NCI-H526 (cell line): ENCODE measurements at places on chromosomes 12 and 14.

GRCh38 chr14:73305499-73305898 lies 68.2 kb downstream of the PAPLN start:
- no peak for DNase-seq

DNA sequence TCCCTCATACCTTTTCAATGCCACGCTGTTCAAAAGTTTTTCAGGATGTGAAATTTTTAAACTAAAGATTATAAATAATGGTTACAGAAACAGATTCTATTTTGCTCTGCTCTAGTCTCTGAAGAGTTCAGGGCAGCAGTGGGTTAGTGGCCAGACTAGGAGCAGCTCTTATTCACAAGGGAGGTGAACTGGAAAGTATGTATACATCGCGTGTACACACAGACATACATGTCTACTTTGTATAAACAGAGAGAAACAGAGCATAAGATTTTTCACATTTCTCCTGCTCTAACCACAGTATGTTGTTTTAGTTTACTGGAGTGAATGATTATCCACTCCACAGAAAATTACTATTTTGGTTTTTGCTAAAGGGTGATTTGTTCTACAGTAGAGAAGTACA lies 74.4 kb upstream of the CRY1 start:
- no peak for DNase-seq

- no peak for DNase-seq
These were observed 94.9 kb upstream of the NEDD1 start for GRCh38 chr12:96812153-96812552.

- DNase-seq: no peak
These were observed 8.8 kb downstream of the TBX5 start for GRCh38 chr12:114396869-114397719.

DNA sequence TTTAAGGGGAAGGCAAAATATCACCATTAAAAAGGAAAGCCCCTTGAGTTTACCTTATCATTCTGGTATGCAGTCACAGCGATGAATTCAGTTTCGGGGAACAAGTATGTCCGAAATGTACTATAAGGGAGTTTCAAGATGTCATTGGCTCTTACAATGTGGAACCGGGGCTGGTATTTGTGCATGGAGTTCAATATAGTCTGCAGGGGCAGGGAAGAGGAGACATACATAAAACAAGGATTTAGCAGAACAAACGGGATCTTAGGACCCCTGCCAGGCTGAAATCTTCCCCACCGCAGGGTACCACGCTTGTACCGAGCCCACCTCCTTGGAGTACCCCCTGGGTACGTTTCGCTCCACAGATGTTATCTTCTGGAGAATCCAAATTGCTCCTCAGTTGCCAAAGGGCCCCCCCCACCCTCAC lies 4.5 kb downstream of the TBX3 start:
- DNase-seq: no peak

DNA sequence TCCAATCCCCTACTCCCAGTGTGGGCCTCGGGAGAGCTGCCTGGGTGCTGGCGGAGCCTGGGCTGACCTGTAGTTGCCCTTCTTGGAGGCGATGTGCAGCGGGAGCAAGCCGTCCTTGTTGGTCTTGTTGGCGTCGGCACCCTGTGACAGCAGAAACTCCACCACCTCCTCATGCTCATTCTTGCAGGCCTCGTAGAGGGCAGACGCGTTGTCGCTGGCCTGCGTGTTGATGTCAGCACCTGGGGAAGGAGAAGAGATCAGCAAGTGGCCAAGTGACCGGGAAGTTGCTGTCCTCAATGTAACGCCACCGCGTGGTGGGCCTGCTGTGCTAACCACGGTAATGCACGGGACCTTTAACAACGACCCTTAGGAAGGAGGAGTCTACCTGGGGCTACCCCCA lies 20.1 kb downstream of the FAM181A start:
- DNase-seq: no peak

- DNase-seq: no peak
These were observed 22.6 kb downstream of the GPHN start for GRCh38 chr14:66530526-66530925.

- DNase-seq: no peak
These were observed 114.5 kb upstream of the RTL1 start for GRCh38 chr14:101017806-101018560.

DNA sequence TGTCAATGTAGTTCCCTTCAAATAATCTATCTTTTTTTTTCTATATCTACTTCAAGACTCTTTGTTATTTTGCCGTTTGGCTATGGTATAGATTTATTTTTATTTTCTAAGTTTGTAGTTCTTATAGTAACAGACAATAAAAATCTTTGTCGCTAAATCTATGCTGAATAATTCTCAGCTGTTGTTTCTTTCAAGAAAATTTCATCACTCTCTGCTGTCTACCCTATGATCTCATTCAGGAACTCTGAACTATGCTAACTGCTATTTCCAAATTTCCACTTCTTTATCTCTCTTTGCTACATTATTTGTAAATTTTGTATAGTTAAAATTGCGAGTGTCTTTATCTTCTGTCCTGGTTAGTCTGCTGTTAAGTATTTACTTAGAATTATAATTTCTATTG lies 353.6 kb downstream of the LRFN5 start:
- no peak for DNase-seq

GRCh38 chr12:118058881-118059280 lies 2.1 kb downstream of the WSB2 start:
- DNase-seq: no peak

DNA sequence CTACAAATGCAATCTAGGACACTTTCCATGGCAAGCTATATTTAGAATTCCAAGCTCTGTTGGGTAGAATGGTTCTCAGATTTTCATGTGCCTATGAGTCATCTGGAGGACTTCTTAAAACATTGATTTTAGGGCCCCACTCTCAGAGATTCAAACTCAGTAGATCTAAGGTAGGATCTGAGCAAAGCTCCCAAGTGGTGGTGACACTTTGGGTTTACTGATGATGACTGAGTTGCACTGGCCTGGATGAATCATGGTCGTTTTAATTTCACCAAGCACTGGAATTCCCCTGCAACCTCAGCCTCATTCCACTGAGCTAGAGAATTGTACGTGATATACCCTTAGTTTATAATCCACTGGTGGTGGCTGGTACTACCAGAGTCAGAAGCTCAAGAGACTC lies 86.5 kb downstream of the PPM1H start:
- DNase-seq: no peak

GRCh38 chr12:56223571-56224101 lies 506 bp upstream of the NABP2 start:
- DNase-seq: no peak

GRCh38 chr12:1920971-1921370 lies 2.5 kb upstream of the CACNA2D4 start:
- DNase-seq: no peak

DNA sequence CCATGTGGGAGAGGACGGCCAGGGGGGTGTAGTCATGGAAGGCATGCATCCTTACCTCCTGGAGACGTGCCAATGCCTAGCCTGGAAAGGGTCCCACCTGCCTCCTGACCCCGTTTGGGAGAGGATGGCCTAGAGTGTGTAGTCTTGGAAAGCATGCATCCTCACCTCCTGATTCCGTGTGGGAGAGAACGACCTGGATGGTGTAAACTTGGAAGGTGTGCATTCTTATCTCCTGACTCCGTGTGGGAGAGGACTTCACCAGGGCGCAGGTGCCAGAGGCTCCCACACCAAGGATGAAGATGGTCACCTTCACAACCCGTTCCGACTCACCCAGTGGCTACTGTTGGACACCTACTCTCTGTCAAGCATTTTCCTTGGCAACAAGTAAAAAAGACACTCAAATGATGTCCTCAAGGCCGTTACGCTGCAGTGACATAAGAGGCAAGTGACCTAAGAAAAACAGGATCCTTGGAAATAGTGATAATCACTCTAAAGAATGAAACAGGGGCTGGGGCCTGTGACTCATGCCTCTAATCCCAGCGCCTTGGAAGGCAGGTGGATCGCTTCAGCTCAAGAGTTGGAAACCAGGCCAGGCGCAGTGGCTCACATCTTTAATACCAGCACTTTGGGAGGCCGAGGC lies 37.5 kb upstream of the FZD10 start:
- DNase-seq: no peak

- DNase-seq: no peak
These were observed 798.9 kb downstream of the SLC6A15 start for GRCh38 chr12:84113666-84114065.

DNA sequence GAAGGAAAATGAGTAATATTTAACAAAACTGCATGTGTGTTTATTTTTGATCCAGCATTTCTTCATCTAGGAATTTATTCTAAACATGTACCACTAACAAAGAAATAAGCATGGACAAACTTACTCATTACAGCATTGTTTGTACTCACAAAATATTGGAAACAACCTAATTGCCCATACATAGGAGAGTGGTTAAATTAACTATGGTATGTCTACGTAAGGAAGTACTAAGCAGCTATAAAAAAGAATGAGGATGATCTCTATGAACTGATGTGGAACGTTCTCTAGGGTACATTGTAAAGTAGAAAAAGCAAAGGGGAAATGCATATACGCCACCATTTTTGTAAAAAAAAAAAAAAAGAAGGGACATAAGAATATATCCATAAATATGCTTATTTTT lies 17.4 kb upstream of the TAS2R42 start:
- DNase-seq: no peak

DNA sequence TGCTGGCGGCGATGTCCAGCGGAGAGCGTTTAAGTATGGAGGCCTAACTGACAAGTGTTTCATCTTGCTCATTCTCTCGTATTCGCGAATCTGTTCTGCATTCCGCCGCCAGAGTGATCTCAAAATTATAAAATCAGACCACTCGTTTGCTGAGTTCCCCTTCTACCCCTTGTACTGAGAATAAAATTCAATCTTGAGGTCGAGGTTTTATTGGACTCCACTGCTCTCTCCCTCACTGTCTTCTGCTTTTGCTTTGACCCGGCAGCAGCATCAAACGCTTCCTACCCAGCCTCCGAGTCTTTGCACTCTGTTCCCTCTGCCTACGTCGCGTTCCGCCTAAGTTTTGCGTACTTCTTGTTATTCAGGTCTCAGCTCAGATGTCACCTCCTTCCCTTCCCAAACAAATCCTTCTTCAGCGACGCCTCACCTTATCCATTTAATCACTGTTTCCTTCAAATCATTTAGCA lies 462 bp downstream of the KNTC1 start:
- DNase-seq: peak; percentile 15

- no peak for DNase-seq
These were observed 84.0 kb downstream of the SAMD4A start for GRCh38 chr14:54650959-54651351.

GRCh38 chr14:64503434-64504309 lies at the start of gene ZBTB25:
Gene ZBTB25 (minus strand): TSS chr14:64503838. CDS start chr14:64490533, 13,305 bp downstream.
- DNase-seq: peak; percentile 71

- DNase-seq: no peak
These were observed 16.5 kb downstream of the KRT7 start for GRCh38 chr12:52249511-52250047.

DNA sequence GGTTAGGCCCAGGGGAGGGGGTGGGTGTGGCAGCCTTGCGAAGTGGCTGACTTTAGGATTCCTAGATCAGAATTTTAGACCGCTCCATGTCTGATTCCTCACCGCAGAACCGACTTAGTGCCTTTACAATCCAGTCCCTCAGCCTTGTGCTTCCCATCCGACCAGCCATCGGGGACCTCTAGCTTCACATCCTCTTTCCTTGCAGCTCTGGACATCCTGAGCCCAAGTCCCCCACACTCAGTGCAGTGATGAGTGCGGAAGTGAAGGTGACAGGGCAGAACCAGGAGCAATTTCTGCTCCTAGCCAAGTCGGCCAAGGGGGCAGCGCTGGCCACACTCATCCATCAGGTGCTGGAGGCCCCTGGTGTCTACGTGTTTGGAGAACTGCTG lies 557 bp downstream of the COPS7A start:
- no peak for DNase-seq

DNA sequence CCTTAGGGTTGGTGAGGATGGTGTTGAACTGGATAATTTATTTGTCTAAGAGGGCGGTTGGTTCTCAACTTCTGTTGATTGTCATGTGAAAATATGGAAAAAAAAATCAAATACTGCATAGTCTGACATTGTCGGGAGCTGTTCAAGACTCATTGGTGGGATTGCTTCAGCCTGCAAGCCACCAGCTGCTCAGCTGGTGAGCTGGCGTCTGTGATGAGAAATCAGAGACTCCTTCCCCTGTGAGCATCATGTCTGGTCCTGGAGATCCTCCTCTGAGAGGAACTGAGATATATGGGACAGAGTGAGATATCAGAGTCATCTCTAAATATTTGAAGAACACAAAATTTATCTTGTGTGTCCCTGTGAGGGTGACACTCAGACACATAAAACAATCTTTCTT lies 49.9 kb downstream of the TRIM9 start:
- no peak for DNase-seq

DNA sequence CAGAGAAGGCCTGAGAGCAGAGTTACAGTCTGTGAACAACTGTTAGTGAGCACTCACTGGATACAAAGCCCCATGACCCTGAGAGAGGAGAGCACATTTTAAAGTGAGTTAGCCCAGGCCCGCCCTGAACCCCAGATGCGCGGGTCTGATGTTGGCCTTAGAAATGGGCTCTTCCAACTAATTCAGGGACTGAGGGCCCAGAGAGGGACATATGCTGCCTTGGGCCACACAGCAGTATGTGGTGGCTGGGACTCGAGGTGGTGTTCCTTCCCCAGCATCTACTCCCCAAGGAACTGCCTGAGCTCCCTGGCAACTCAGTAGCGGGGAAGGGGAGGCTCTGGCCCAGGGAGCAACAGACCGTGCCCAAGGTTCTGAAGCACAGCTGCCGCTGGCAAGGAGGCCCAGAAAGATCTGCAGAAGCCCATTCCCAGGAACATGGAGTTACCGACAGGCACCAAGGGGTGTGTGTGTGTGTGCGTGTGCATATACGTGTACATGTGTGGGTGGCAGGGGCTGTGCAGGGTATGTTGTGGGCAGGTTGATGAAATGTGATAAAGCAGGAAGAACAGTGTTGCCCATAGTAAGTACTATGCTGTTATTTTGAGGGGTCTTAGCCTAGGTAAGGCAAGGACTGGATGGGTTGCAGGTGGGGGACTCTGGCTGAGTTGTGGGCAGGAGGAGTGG lies 40.5 kb downstream of the KRT80 start:
- no peak for DNase-seq

DNA sequence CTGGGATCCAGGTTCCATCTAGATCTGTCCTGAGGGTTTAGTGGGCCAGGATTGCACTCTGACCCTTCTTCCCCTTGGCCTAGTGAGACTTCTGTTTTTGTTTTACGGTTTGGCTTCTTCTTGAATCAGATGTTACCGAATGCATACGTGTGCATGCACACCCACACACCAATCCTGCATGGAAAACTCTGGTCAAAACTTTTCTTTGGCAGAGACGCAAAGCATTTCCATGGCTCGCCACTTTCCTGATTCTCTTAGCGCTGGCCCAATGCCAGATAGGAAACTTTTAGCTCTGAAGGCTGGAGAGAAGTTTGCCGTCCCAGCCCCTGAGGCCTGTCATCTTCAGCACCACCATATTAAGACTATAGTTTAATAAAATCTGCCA lies 67.4 kb upstream of the ACTN1 start:
- no peak for DNase-seq
